ENCODE measurements at places on chromosomes 1 and 21.

- DNase-seq: no peak
These were observed 3.6 kb downstream of the FAM151A start for GRCh38 chr1:54619749-54620148.

DNA sequence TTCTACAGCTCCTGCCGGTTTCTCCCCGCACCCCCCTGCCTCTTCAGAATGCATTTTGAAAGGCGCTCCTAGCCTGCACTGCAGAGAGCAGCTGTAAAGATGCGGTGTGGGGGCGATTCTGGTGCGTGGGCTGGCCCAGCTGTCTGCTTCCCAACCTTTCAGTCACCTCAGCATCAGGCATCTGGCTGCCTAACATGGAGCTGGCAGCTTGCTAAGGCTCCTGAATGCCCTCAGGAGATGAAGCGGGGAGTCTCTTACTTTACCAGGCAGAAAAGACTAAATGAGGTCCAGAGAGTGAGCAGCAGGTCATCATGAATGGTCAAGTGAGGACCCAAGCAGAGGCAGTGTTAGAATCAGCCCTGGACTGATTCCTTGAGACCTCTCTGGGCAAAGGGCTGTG is 8.7 kb downstream of the IER5 start:
- no peak for DNase-seq

DNA sequence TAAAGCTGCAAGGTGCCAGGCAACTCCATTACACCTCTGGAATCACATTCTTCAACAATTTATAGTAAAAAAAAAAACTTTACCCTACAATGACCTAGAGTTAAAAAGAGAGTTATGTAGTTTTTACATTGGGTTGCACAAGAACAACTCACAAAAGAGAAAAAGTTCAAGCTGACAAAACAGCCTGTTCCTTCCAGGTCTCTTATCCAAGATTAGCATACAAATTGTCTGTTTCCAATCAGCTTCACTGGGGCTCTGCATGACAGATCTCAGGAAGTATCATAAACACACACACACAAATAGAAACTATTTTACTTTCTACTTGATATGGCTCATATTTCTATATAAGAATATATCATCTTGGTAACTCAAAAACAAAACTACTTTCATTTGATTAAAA is 154.6 kb downstream of the PCNX2 start:
- DNase-seq: no peak

- no peak for DNase-seq
These were observed 25.0 kb downstream of the WNT9A start for GRCh38 chr1:227922501-227923352.

DNA sequence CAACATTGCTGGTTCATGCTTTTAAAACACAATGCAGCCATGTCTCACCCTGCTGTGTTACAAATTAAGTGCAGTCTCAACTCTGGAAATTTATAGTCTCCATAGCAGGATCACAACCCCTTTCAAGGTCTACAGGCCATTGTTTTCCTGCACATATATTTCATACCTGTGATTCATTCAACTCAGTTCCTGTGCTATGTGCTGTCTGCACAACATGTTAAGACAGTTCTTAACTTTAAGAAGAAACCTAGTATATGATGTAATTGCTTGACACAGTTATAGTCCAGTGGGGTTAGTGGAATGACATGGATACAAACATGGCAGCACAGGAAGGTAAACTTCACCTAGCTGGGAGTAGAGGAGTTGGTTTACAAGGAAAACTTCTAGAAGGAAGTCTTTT is 106.4 kb downstream of the IFI44 start:
- no peak for DNase-seq

DNA sequence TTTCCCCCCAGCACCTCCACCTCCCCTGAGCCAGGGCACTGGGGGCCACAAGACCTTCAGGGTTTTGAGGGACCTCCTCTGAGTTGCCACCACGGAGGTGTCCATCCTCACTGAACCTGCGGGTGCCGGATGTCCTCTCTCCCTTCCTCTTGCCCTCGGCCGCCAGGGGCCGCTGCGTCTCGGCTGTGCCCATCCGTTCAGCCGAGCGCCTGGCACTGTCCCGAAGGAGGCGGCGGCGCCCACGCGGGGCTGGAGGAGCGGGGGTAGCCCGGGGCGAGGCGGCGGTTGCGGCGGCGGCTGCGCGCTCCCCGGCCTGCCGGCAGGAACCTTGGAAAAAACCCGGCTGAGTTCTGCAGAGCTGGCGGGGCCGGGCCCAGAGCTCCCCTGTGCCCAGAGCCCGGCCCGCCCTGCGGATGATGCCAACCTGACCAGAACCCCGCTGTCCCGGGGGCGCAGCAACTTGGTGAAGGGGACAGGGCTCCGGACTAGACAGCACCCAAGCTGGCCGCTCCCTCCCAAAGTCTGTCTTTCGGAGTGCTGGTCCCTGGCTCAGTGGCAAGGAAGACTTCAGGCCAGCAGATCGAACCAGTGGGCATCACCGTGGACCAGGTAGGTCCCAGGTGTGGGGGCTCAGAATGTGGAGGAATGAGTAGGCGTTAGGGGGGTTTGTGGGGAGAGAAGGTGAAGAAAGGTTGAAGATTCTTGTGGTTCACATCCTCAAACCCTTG is 3.7 kb upstream of the PPM1J start:
- DNase-seq: peak; percentile 64

- no peak for DNase-seq
These were observed 865 bp downstream of the ATP5IF1 start for GRCh38 chr1:28236656-28237322.

DNA sequence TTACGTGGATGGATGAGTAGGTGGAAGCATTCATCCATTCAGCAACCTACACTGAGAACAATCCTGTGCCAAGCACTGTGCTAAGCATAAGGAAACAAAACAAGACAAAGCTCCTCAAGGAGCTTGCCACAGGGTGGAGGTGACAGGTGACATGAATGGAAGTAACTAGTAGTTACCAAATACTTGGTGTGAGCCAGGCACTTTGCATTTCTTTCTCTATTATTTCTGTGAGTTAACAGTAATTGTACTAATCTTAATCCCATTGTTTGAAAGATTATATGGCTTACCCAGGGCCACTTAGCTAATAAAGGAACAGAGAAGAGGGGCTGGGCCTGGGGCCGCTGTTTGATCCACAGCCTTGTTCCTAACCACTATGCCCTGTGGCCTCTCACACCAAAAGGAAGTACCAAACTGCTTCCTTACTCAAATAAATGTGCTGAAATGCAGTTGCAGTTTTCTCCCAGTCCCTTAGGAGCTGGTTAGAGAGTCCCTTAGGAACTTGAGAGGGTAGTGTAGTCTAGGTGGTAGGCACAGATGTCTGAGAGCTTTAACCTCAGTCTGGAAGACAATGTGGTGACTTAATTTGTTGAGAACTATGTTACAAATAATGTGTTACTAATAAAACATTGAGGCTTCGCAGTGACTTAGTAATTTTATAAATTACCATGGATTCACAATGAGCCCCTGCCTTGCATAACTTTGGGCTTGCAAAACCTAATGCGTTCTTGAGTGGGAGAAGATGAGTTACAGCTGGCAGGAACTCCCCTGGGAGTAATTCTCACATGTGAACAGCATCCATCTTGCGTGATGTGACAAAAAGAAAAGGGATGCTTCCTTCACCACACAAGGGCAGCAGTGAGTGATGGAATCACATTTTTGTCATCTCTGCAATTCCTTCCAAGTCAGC is 69.8 kb downstream of the MPZL1 start:
- no peak for DNase-seq

DNA sequence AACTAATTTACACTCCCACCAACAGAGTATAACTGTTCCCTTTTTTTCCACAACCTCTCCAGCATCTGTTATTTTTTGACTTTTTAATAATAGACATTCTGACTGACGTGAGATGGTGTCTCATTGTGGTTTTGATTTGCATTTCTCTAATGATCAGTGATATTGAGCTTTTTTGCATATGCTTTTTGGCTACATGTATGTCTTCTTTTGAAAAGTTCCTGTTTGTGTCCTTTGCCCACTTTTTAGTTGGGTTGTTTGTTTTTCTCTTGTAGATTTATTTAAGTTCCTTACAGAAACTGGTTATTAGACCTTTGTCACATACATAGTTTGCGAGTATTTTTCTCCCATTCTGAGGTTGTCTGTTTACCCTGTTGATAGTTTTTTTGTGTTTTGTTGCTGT is 375.2 kb downstream of the MATN1 start:
- DNase-seq: no peak

DNA sequence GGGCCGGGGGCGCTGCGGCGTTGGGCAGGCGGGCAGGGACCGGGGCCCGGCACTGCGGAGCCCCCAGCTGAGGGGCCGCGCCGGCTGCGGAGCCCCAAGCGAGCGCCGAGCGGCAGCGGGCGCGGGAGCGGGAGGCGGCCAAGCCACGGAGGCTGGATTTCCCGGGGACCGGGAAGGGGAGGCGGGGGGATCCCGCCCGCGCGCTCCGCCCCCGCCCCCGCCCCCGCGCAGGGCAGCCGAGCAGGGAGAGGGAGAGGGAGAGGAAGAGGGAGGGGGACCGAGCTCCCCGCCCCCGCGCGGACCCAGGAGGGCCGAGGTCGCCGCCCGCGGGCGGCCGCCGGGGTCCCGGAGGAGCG is at the start of gene DLGAP3:
DLGAP3 (minus strand) TSS at position 154 of the 356 bp plus-strand sequence. CDS start 24,267 bp downstream, outside the sequence.
- DNase-seq: no peak

GRCh38 chr1:247332623-247333361 is 1.1 kb upstream of the ZNF496 start:
- DNase-seq: no peak

DNA sequence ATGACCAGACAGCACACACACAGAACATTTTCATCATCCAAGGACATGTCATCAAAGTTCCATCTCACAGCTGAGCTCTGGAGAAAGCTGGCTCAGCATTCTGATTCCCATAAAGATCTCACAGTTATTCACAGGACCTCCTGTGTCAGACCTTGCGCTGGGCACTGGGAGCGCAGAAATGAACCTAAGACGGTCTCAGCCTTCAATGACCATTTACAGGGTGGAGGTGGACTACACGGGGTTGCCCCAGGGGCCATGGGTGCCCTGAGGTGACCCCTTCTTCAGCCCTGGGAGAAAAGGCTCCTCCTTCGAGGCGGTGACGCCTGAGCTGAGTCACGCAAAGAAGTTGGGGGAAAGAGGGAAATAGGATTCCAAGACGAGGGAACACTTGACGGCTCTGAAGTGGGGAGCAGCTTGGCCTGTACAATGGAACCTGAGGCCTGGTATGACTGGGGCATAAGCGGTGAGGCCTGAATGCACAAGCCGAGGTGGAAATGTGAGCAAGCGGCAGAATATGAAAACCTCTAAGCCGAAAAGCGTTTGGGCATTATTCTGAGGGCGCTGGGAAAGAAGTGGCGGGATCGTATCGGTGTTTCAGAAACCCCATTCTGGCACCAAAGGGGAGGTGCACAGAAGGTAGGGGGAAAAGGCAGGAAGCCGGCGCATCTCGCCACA is 797 bp downstream of the CC2D1B start:
- no peak for DNase-seq

- DNase-seq: no peak
These were observed 25.0 kb upstream of the CD1D start for GRCh38 chr1:158155673-158156072.

DNA sequence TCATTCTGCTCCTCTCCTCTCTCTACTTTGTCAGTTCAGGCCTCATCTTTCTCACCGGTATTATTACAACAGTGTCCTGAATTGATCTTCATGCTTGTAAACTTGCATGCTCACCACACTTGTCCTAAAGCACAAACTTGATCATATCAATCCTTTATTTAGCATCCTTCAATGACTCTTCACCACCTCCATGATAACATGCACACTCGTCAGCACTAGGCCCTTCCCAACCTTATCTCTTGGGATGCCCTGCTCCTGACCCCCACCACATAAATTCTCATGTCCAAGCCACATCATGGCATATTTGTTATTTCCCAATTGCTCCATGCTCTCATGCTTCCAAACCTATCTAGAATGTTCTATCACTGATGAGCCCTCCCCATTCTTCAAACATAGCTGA is 103.1 kb downstream of the ENAH start:
- DNase-seq: no peak

DNA sequence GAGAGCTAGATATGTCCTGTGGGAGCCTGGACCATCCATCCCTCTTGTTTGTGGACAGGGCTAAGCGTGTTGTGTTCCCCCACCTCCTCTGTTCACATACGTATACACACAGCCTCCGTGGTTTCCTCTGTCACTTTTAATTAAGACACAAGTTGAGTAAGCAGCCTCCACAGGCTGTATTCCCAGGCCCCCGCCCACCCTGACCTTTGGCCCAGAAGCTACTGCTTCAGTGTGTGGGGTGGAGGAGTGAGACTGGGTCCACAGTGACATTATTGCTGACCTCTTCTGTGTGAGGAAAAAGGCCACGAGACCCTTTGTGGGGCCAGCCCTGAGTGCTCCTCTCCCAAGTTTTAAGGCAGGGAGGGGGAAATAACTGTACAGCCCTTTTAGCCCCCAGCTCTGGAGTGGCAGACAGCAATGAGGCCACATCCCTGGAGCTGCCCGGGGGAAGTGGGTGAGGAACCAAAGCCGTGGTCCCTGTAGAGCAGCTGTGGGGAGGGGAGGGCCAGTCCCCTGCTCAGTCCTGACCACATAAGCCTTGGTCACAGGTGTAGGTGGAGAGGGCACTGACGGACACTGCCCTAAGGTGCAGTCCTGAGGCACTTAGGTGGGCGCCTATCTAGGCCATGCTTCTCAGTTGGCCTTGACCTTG is 4.4 kb downstream of the ELOVL1 start:
- DNase-seq: no peak

DNA sequence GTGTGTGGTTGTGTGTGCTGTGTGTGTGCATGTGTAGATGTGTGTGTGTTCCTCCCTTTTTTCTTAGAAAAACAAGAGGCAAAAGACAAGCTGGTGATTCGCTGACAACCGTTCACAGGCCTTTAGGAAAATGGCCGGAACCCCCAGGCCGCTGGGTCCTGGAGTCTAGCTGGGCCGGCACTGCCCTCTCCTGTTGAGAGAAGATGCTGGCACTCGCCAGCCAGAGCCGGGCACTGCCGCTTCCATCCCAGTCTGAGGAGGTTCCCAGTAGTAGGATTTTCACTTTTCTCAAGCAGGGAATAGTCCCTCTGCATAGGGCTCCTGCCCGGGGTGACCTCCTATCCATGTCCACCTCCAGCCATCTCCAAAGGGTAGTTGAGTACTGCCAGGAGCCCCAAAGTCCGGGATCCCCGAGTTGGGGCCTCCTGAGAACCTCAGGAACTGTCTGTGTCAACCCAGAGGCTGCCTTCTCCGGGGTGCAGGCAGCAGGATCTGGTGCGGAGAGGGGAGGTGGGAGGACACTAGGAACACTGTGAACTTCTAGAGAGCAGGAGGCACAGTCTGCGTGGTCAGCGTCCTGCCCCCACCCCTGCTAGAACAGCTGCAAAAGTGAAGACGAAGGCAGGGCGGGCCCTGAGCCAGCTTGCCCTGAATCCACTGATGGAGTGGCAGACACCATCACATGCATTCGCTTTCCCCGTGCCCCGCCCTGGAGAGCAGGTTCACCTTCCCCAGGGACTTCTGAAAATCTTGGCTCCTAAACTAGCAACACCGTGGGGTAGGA is 44.1 kb upstream of the ARHGEF16 start:
- no peak for DNase-seq

DNA sequence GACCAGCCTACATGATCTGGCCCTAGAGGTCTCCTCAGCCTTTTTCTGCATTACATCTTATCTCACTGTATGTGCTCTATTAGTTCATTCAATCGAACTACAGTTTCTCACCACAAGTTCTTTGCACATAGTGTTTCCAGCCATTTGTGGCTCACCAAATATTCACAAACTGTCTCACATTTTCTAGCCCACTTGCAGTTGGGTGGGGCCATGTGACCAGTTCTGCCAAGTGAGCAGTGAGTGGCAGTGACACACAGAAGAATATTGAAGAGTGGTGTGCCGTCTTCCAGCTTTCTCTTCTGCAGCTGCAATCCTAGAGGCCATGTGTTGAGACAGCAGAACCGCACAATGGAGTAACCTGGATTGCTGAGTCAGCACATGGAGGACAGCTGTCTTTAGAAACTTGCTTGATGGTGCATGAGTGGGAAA is 103.2 kb upstream of the ZNF644 start:
- DNase-seq: no peak

Data from stimulated activated CD4-positive, alpha-beta T cell treated with anti-CD3 and anti-CD28 coated beads, Interleukin-1b, Interleukin-23, amount 100 ng/mL, for 4 hours (primary cell).